ENCODE measurements at places on chromosomes 16 and 17.

DNA sequence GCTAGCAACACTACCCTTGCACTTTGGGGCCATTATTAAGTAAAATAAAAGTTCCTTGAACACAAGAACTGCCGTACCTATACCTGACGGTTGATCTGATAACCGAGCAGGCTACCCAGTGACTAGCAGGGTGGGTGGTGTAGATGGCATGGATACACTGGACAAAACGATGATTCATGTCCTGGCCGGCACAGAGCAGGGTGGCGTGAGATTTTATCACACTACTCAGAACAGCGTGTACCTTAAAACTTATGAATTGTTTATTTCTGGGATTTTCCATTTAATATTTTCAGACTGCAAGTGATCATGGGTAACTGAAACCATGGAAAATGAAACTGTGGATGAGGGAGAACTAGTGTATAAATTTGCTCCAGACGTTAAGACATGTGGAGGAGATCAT, 41.0 kb upstream of the MSI2 start:
- no peak for DNase-seq

GRCh38 chr17:60392845-60393702, 1.1 kb upstream of the USP32 start:
- no peak for DNase-seq

- DNase-seq: no peak
These were observed 513.6 kb upstream of the CDH8 start for GRCh38 chr16:62549875-62550274.

- no peak for DNase-seq
These were observed 39.3 kb downstream of the NKD1 start for GRCh38 chr16:50587543-50587942.

DNA sequence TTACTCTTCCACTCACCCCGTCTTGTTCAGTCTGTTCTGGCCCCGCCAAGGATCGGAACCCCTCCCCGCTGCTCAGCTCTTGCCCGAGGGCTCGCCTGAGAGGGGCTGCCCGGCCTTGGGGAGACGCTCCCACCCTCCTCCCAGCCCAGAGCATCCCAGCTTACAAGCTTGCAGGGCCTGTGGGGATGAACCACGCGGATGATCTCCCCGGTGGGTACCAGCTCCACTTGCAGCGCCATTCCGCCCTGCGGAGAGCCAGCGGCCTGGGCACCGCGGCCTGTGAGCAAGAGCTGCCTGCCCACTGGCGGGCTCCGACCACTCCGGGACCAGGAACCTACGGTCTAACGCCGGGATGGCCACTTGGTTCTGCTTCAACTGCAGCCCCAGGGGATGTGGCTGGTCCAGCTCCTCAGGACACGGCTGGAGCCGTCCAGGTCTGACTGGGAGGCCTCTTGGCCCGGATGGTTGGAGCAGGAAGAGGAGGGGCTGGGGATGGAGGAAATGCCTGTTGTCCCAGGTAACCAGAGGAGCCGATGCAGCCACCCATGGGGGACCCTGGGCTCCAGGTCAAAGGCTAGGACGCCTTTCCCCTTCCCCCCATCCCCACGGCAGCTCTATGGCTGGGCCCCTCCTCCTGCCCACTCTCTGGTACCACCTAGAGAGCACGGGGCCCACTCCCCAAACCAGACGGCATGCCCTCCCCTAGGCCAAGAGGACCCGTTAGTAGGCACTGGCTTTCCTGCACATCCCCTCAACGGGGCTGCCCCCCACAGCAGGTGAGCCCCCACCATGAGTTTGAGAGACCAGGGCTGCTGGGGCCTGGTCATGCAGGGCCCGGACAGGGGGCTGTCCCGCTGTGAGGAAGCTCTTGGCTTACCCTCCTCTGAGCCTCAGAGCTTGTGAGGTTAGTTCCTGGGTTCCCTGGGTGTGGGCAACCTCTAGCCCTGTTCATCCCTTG, at the start of gene MYO1C:
Gene MYO1C (minus strand): TSS at position 438 of the 958 bp plus-strand sequence. CDS start 199 bp downstream, at position 239.
- DNase-seq: no peak

DNA sequence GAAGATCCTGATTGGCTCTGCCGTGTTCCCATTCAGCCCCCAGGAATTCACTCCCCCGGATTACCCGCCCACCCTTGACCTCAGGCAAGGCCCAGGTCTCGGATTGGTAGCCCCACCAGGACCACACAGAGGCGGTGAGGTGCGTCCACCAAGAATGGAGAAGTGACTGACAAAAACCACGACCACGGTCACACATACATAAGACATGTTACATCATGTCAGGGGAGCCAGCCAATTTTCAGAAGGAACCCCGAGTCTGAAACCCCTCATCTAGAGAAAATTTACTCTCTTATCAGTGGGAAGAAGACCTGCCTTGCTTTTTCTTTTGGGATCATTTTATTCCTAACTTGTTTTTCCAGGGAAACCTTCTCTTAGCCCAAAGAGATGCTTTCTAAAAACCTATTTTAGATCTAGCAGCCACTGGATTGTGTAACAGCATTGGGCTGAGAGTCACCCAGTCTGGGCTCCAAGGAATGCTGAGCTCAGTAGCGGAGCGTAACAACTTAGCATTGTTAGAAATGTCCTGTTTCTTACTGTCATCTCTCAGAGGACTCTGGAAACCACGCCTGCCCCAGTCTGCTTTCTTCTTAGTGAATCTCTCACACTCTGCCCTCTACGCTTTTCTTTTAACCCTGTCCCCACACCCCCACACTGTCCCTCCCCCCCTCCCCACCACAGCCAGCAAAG, 164.1 kb downstream of the CMIP start:
- DNase-seq: no peak

DNA sequence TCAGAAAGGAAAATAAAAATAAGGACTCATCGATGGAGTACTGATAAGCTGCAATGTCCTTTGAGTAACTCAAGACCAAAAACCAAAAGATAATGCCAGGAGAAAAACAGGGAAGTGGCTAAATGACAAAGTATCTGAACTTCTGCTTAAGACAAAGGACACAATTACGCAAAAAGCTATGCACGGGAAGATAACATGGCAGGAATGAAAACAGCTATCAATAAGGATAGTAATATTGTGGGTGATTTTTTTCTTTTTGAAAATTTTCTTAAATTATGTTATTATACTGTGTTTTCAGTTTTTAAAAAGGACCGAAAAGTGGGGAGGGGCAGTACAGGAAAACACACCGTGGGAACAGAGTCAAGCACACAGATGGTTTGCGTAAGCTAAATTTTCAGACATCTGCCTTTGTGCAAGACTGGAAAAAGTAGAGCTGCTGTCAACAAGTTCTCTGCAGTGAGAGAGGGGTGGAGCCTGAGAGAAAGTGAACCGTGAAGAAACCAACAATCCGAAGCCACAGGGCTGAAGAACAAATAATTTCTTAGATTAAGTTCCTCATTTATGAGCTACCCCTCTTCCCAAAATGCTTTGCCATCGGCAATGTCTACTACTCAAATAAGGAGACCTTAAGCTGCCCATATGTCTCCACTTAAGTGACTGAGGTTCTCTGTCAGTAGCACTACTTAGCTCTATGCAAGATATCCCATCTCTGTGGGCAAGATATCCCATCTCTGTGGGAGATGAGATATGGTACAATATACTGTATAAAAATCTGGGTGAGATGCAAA, 99.9 kb upstream of the CORO6 start:
- peak; percentile 91 for DNase-seq

- no peak for DNase-seq
These were observed 24.5 kb downstream of the BEAN1 start for GRCh38 chr16:66451548-66451947.

DNA sequence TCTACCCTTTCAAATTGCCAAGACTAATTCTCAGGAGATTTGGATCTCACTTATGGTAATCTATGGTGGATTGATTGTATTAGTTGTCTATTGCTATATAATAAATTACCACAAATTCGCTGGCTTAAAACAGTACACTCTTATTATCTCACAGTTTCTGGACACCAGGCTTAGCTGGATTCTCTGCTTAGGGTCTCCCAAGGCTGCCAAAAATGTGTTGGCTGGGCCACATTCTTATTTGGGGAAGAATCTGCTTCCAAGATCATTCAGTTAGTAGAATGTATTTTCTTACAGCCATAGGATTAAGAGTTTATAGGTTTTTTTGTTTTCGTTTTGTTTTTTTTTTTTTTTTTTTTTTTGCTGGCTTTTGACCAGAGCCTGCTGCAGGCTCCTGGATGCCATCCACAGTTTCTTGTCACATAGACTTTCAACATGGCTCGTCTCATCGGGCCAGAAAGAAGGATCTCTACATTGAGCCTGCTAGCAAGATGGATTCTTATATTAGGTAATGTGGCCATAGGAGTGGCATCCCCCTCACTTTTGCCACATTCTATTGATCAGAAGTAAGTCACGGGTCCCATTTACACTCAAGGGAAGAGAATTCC, 415.3 kb downstream of the KIF2B start:
- no peak for DNase-seq

- peak; percentile 77 for DNase-seq
These were observed 717 bp downstream of the UBE2Z start for GRCh38 chr17:48908853-48909394.

DNA sequence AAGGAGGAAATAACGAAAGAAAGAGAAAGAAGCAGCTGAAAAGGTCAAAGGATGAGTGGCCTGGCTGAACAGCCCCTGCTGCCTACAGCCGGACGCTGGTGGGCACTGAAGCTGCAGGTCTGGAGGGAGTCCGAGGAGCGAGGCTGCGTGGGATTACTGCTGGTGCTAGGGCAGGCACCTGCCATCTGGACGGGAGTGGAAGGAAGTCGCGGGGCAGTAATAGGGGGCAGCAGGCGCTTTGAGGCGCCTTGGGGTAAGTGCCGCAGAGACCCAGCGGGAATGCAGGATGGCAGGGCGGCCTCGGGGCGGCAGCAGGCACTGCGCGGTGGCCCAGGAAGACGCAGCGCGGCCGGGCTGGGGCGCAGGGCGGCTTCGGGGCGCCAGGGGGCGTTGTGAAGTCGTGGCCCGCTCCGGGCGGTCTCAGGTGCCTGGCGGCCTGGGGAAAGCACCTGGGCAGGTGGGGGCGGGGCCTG, 303 bp upstream of the SCNN1G start:
- peak; percentile 10 for DNase-seq

- DNase-seq: no peak
These were observed 504.4 kb upstream of the EEF2KMT start for GRCh38 chr16:5601957-5602356.

GRCh38 chr16:68909099-68909733, 65.9 kb downstream of the TANGO6 start:
- DNase-seq: no peak

DNA sequence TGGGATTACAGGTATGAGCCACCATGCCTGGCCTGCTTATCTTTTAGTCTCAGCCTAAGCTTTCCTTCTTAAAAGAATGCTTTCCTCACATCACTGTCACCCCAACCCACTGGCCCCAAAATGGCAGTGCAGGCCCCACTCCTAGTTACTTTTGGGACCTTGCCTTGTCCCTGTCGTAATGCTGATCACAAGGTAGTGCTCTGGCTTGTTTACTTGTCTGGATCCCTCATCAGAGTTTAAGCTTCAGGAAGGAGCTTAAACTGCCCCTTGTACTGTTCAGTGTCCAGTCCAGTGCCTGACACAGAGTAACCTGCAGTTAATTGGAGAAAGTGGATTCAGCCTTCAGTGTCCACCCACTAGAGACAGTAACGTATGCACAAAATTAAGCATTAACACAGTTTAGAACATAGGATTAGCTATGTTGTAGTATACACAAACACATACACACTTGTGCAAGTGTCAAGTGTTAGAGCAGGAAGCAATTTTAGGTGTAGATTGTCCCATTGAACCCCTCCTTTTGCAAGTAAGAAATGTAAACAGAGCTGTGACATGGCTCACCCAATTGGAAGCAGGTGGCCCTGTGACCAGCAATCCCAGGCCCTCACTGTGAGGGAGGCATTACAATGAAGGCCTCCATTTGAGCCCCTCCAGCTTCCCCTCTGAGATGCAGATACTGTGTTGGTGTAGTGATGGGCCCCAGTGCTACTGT, 44.2 kb downstream of the LDHD start:
- DNase-seq: no peak

- peak; percentile 97 for DNase-seq
These were observed 54.1 kb upstream of the BCAR1 start for GRCh38 chr16:75305364-75306098.

GRCh38 chr16:15672514-15673167, 22.6 kb downstream of the NDE1 start:
- peak; percentile 94 for DNase-seq

Measured in AG09319 (cell line).